ENCODE measurements at places on chromosomes 3 and 15.

GRCh38 chr3:124904835-124905492 lies 17.8 kb upstream of the ITGB5 start:
- DNase-seq = no peak

GRCh38 chr3:57370341-57370740 lies 77.9 kb upstream of the ASB14 start:
- DNase-seq = no peak

GRCh38 chr3:128483657-128484403 lies 9.2 kb downstream of the GATA2 start:
- no peak for DNase-seq

DNA sequence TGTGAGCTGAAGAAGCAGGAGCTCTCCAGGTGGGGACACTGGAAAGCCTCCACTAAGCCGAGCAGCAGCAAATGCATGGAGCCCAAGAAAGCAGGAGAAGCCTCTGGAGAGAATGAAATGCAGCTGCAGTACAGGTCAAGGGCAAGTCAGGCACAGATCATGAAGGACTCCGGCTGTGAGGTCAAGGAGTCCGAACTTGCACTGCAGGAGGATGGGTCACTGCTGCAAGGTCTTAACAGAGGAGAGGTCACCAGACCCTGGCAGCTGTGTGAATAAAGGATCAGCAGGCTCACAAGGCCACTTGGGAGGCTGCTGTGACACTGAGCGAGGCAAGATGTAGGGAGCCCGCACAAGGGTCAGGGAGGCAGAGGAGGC lies 24.7 kb upstream of the SLC41A3 start:
- DNase-seq = no peak

- DNase-seq = no peak
Measured at GRCh38 chr3:188689101-188689574, 482.6 kb upstream of the TPRG1 start.

GRCh38 chr3:30461311-30461710 lies 145.1 kb upstream of the TGFBR2 start:
- DNase-seq = no peak

- no peak for DNase-seq
Measured at GRCh38 chr15:83108266-83109219, 1.1 kb downstream of the TM6SF1 start.

- no peak for DNase-seq
Measured at GRCh38 chr3:156781310-156782230, 44.6 kb upstream of the LEKR1 start.

GRCh38 chr3:126982471-126983175 lies at the start of gene PLXNA1:
PLXNA1 (plus strand) TSS chr3:126983115; CDS start chr3:126988594, 5,479 bp downstream.
- peak; percentile 69 for DNase-seq

- no peak for DNase-seq
Measured at GRCh38 chr3:190360228-190360627, 27.7 kb upstream of the CLDN16 start.

- DNase-seq = no peak
Measured at GRCh38 chr15:95659656-95660055, 670.8 kb upstream of the NR2F2 start.

DNA sequence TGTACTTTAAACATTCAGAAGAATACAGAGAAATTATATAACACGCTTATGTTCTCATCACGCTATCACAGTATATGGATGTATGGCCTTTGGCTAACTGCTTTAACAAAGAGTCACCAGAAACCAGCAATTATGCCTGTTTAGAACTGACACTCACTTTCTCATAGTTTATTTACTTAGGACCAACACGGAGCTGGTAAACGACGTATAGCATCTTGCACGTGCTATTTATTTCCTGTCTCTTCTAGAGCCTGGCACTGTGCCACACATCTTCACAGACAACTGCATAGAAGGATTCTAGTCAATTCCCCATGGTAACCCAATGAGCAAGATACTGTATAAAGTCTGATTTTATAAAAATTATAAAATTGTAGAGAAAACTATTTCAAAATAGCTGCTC lies 43.6 kb downstream of the TBC1D2B start:
- no peak for DNase-seq

GRCh38 chr3:38585791-38586420 lies 63.6 kb downstream of the SCN5A start:
- DNase-seq = no peak

DNA sequence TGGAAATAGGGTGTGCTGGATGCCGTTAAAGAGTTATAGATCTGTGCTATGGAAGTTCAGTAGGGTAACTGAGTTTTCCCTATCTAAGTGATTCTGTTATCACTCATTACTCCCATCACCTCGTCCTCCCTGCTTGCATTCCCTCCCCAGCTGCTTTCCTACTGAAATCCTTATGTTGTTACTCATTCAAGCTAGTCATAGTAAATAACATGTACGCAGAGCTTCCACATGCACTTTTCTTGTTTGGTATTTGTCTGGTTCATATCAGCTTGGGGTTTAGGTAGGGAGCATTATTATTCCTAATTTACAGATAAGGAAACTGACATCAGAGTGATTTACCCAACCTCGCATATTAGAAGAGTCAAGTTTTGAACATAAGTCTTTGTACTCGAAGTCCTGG lies 135.1 kb downstream of the HCN4 start:
- DNase-seq = no peak

DNA sequence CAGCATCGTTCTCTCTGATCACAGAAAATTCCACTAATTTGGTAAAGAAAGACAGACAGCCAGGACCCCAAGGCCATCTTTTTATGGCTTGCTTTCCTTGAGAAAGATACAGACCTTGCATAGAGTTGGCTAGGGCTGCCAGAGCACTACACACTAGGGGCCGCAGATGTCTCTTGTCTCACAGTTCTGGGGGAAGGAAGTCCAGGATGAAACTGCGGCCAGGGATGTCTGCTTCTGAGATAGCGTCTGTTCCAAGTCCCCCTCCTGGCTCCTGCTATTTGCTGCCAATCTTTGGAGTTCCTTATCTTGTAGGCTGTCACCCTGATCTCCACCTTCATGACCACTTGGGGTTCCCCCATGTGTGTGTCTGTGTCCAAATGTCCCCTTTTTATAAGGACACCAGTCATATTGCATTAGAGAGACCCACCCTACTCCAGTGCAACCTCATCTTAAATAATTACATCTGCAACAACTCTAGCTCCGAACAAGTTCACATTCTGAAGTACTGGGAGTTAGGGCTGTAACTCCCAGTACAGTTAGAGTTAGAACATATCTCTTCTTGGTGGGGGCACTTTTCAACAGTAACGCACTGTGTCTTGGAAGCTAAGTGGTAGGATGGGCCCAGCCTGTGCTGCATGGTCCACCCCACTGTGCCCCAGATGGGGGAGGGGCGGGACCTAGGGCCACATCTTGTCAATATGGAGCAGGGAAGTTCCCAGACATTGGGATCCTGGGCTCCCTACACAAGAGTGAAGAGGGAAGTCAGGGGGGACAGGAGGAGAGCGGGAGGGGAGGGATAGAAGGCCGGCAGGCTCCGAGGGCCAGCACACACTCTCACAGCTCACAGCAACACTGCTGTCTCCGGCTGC lies 42.2 kb downstream of the KLF15 start:
- no peak for DNase-seq

DNA sequence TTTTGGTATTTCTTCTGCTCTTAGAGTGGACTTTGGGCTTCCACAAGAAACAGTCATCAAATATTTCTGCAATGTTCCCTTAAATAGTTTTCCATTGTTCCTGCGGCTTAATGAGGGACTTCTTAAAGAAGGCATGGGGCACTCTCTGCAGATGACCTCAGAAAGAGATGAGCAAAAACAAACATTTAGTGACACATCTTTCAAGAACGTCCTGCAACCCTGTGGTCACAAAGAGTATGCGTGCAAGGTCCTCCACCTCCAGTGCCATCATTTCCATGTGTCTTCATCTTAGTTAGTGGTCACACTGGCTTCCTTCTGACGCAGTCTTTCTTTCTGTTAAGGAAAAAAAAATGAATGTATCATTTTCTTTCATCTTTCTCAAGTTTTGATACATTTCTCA lies 56.2 kb downstream of the GREM1 start:
- no peak for DNase-seq

DNA sequence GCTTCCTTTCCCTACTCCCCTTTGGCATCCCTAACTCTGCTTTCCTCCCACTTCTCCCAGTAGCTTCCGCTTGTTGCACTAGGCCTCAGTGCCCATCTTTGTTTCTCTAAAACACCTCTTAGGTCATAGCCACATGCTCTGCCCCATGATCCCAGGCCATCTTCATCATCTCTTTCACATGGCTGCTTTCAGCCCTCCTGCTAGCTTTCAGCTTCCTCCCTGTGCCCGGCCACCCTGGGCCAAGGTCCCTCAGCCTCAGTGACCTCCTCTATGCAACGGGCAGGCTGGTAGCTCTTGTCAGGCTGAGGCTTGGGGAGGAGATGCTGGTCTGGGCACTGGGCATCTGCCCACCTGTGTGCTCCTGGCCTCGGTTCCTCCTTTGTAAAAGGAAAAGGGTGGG lies 2.3 kb downstream of the PLEKHO2 start:
- DNase-seq = no peak

GRCh38 chr3:94520364-94520763 lies 457.5 kb downstream of the NSUN3 start:
- DNase-seq = no peak

DNA sequence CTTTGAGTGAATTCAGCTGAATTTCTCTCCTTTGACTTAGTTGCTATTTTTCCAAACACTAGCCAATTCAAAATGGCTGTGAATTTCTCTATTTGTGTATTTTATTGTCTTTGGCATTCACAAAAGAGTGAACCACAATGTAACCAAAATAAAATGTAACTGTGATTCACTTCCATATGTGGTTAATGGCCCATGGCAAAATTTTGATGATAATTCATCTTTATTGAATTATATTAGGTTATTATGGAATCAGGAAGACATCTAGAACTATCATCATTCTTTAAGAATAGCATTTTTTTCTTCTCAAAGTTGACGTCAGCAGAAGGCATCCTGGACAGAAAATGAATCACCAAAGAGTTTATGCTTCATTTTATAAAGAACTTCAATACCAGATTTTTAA lies 705.3 kb upstream of the NAALADL2 start:
- DNase-seq = no peak

DNA sequence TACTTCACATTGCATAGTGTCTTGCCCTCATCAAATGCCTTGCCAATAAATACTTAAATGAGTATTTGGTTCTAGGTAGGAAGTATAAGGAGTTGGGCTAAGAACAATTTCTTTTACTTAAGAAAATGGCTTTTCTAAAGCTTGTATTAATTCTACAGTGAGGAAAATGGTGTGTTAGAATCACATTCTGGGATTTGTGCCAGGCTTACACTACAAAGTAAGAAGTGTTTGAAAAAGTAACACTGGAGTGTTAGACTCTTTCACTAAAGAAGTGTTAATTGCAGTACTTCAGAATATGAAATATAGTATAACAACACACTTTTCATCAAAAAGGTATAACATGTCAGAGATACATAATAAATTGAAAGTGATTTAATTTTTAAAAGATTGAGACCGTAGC lies 328.7 kb downstream of the C3orf38 start:
- no peak for DNase-seq

DNA sequence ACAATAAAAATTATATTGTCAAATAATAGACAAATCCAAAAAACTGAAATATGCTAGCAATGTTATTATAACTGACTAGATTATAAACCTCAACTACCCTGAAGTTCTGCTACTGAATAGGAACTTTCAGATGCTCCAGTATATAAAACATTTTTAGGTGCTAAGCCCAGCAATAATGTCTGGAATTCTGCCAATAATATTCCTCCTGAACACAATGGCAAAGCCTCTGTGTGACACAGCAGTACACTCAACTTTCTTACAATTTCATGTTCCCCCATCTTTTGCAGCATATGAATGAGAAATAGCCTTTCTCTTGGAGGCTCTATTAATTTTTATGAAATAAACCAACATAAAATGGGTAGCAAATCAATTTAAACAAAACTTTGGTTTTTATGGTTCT lies 29.5 kb downstream of the ATOSA start:
- no peak for DNase-seq

GRCh38 chr3:146709969-146710368 lies 104.8 kb upstream of the PLSCR5 start:
- no peak for DNase-seq

DNA sequence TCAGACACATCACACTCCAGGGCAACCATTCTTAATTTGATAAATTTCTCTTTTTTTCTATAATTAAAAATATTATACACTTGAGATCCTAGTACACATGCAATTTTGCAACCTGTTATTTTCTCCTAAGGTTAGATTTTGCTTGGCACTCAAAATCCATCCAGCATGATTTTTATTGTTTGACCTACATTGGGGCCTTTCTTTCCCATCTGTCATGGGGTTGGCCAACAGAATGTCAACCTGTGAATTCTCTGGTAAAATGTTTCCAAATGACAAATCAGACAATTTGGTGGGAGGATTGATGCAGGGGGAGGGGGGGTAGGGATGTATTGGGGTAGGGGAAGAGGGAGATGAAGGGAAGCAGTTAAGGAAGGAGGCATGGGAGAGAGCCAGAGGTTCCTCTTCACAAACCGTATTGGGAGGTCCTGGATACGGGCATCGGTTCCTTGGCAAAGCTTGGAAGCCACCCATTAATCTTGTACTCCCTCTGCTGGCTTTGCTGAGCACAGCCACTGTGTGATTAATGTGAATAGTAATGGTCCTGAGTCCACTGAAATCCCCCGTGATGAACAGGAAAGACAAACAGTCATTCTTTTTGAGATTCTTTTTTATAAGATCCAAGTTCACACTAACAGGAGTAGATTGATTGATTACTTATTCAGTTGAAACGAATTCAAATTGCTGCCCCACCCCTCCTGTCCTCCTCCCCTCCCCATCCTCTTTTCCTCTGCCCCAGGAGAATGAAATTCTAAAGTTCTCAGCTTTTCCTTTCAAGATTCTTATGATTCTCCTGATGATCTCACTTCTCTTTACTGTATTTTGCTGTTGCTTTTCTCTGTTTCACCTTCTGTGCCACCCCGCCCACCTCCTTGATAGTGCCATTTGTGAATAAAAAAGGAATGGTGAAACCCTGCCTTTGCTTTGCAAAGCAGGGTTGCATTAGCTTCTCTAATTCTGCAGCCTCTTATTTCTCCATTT lies 82.2 kb upstream of the SLC25A26 start:
- peak; percentile 25 for DNase-seq

DNA sequence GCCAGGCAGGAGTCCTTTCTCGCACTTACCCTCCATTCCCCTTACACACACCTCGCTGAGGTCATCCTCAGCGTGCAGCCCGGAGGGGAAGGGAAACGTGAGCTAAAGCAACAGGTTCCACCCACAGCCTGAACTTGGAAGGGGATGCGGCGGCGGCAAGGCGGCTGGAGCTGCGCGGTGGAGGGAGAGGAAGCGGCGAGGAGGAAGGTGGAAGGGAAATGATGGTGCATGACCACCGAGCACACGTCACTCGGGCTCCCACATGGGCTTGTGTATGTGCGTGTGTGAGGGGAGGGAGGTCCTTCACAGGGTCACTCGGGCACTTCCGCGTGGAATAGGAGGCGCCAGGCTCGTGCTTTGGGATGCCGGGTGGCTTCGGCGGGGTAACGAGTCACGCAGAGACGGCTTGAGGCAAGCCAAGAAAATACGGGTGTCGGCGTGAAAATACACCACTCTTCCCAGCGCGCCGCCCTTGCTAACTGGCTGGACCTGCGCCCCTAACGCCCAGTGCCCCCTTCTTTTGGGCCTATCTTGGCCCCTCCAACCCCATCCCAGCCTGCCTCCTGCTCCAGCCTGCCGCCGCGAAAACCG lies 225.5 kb upstream of the IL12A start:
- no peak for DNase-seq

GRCh38 chr3:53801319-53801718 lies 44.9 kb downstream of the CHDH start:
- DNase-seq = no peak

GRCh38 chr15:42820811-42821210 lies 83.9 kb upstream of the CDAN1 start:
- no peak for DNase-seq

- DNase-seq = no peak
Measured at GRCh38 chr3:149283401-149283800, 50.0 kb downstream of the TM4SF18 start.

GRCh38 chr3:45137656-45138181 lies 8.5 kb downstream of the CDCP1 start:
- no peak for DNase-seq

All from amygdala (tissue), 56 donors.